ENCODE measurements at places on chromosomes 4 and X.
A peak's percentile ranks its signal among the peaks of the same experiment; 100 is the strongest.

- DNase-seq, result peak; percentile 19
- H3K36me3 ChIP-seq, result no peaks in the 10 kb centered on the region
- H3K27me3 ChIP-seq, result no peaks in the 10 kb centered on the region
- no peak overlapping the region for H3K27ac ChIP-seq
- H3K4me1 ChIP-seq, result peaks cover 17% of the 10 kb centered on the region
- H3K4me3 ChIP-seq, result no peak overlapping the region
These were observed 23.1 kb upstream of the TMEM184C start for GRCh38 chr4:147594107-147594506.

DNA sequence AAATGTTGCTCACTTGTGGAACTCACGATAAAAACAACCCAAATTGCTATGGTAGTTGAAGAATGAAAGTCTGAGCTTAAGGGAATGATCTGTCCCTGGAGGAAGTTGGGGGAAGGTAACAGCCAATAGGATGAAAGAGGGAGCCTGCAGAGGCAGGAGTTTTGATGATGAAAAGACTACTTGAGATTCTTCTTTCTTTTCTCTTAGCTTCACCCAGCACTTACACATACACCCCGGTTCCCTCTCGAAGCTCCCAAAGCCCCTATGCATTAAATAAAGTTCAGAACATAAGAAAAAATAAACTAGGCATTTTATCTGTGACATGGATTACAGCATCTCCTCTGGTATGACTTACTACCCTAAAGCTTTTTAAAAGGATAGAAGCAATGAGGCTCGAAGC lies 122.9 kb upstream of the GATB start:
- H3K27ac ChIP-seq, result no peak overlapping the region
- H3K27me3 ChIP-seq, result peaks cover 5% of the 10 kb centered on the region
- no peaks in the 10 kb centered on the region for H3K4me1 ChIP-seq

- no peak overlapping the region for H3K4me3 ChIP-seq
- DNase-seq, result no peak
- no peaks in the 10 kb centered on the region for H3K4me1 ChIP-seq
- H3K27me3 ChIP-seq, result no peaks in the 10 kb centered on the region
- H3K27ac ChIP-seq, result no peak overlapping the region
These were observed 185.5 kb upstream of the PITX2 start for GRCh38 chr4:110808351-110808878.

- H3K4me3 ChIP-seq, result no peak overlapping the region
- H3K36me3 ChIP-seq, result no peaks in the 10 kb centered on the region
- peaks cover 56% of the 10 kb centered on the region for H3K27me3 ChIP-seq
- H3K27ac ChIP-seq, result no peak overlapping the region
- no peaks in the 10 kb centered on the region for H3K4me1 ChIP-seq
These were observed 135.1 kb upstream of the ATP6AP2 start for GRCh38 chrX:40445691-40446090.

- H3K4me1 ChIP-seq, result no peaks in the 10 kb centered on the region
- DNase-seq, result no peak
- no peaks in the 10 kb centered on the region for H3K36me3 ChIP-seq
- no peak overlapping the region for H3K27ac ChIP-seq
These were observed 8.2 kb downstream of the TEX13C start for GRCh38 chrX:125327891-125328290.

- no peak overlapping the region for H3K27ac ChIP-seq
- H3K4me1 ChIP-seq, result peaks cover 30% of the 10 kb centered on the region
- H3K36me3 ChIP-seq, result no peaks in the 10 kb centered on the region
- peak; percentile 45 for DNase-seq
- H3K27me3 ChIP-seq, result no peaks in the 10 kb centered on the region
- H3K4me3 ChIP-seq, result no peak overlapping the region
These were observed 1.4 kb downstream of the ZNF185 start for GRCh38 chrX:152899111-152899873.

DNA sequence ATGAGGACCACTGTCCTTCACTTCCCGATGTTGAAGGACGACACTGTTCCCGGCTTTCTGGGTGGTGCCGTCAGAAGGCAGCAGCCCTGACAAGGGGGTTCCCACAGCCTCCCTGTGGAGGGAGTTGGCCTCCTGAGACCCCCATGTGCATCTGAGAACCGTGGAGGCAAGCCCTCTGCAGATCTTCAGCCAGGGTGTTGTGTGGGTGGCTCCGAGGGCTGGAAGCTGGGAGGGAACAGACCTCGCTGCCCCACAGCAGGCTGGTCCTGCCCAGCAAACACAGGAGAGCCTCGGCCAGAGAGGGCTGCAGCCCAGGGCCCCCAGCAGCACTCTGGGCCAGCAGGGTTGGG lies 16.2 kb downstream of the DGKQ start:
- no peaks in the 10 kb centered on the region for H3K4me1 ChIP-seq
- no peak overlapping the region for H3K27ac ChIP-seq
- no peaks in the 10 kb centered on the region for H3K27me3 ChIP-seq
- H3K4me3 ChIP-seq, result no peak overlapping the region
- DNase-seq, result no peak

GRCh38 chr4:182748283-182748682 lies 168.9 kb downstream of the DCTD start:
- DNase-seq, result no peak
- H3K36me3 ChIP-seq, result no peaks in the 10 kb centered on the region
- H3K27ac ChIP-seq, result no peak overlapping the region

- no peaks in the 10 kb centered on the region for H3K27me3 ChIP-seq
- no peak for DNase-seq
- H3K27ac ChIP-seq, result no peak overlapping the region
- H3K4me1 ChIP-seq, result peaks cover 8% of the 10 kb centered on the region
These were observed 13.7 kb upstream of the AREG start for GRCh38 chr4:74431113-74431826.

DNA sequence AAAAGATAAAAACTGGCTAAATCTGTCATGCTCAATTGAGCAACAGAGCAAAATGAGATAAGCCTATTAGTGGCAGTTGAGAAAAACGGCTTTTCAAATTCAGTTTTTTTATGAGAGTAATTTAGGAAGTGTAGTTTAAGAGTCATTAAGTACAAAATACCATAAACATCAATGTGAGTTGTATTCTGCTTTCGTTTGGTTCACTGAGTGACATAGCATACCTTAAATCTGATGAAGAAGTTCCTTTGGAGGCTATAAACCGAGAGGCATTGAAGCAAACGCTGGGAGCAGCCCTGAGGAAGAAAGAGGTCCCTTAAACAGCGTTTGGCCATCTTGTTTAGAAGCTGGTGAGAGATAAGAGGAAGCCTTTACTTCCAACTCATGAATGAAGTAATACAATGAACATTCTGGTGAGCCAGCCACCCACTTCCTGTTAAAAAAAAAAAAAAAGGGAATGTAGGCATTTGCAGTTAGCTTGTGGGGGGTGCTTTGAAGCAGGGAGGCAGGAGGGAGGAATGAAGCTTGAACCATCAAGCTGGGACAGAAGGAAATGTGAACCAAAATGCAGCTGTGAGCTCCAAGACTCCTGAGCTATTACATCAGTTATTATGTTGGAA lies 132.3 kb downstream of the ZNF330 start:
- peak overlapping the region; percentile 71 for H3K27ac ChIP-seq
- no peak overlapping the region for H3K4me3 ChIP-seq
- peaks cover 15% of the 10 kb centered on the region for H3K4me1 ChIP-seq
- no peak for DNase-seq
- H3K27me3 ChIP-seq, result no peaks in the 10 kb centered on the region
- no peaks in the 10 kb centered on the region for H3K36me3 ChIP-seq

DNA sequence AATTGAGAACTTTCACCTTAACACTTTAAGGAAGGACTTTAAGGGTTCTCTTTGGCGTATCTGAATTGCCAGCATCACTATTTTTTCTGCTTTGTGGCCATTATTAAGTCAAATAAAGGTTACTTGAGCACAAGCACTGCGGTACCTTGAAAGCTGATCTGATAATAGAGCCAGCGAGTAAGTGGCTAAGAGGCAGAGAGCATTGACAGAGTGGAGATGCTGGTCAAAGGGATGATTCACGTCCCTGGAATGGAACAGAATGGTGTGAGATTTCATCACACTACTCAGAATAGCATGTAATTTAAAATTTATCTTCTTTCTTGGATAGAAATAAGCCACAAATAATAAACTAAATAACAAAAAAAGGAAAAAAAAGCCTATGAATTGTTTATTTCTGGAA lies 57.1 kb upstream of the NPFFR2 start:
- no peaks in the 10 kb centered on the region for H3K4me1 ChIP-seq
- H3K27me3 ChIP-seq, result no peaks in the 10 kb centered on the region
- no peak for DNase-seq
- H3K36me3 ChIP-seq, result no peaks in the 10 kb centered on the region
- no peak overlapping the region for H3K4me3 ChIP-seq

- H3K4me1 ChIP-seq, result no peaks in the 10 kb centered on the region
- H3K36me3 ChIP-seq, result no peaks in the 10 kb centered on the region
- H3K4me3 ChIP-seq, result no peak overlapping the region
- no peak overlapping the region for H3K27ac ChIP-seq
- no peak for DNase-seq
These were observed 105.8 kb downstream of the FAT4 start for GRCh38 chr4:125420526-125420925.

GRCh38 chr4:186900984-186901383 lies 177.3 kb upstream of the FAT1 start:
- no peak for DNase-seq
- H3K36me3 ChIP-seq, result no peaks in the 10 kb centered on the region
- H3K27me3 ChIP-seq, result no peaks in the 10 kb centered on the region
- no peak overlapping the region for H3K4me3 ChIP-seq
- peak overlapping the region; percentile 75 for H3K27ac ChIP-seq

- no peaks in the 10 kb centered on the region for H3K27me3 ChIP-seq
- H3K4me3 ChIP-seq, result no peak overlapping the region
- H3K4me1 ChIP-seq, result no peaks in the 10 kb centered on the region
- H3K36me3 ChIP-seq, result no peaks in the 10 kb centered on the region
- no peak overlapping the region for H3K27ac ChIP-seq
These were observed 148.0 kb upstream of the SLC7A11 start for GRCh38 chr4:138389976-138390685.

GRCh38 chr4:27702730-27703431 lies 842.2 kb downstream of the STIM2 start:
- no peaks in the 10 kb centered on the region for H3K4me1 ChIP-seq
- no peaks in the 10 kb centered on the region for H3K27me3 ChIP-seq
- DNase-seq, result no peak
- H3K36me3 ChIP-seq, result no peaks in the 10 kb centered on the region

GRCh38 chrX:7614616-7615015 lies 228.4 kb upstream of the VCX start:
- H3K4me3 ChIP-seq, result no peak overlapping the region
- H3K27ac ChIP-seq, result no peak overlapping the region
- no peaks in the 10 kb centered on the region for H3K36me3 ChIP-seq

DNA sequence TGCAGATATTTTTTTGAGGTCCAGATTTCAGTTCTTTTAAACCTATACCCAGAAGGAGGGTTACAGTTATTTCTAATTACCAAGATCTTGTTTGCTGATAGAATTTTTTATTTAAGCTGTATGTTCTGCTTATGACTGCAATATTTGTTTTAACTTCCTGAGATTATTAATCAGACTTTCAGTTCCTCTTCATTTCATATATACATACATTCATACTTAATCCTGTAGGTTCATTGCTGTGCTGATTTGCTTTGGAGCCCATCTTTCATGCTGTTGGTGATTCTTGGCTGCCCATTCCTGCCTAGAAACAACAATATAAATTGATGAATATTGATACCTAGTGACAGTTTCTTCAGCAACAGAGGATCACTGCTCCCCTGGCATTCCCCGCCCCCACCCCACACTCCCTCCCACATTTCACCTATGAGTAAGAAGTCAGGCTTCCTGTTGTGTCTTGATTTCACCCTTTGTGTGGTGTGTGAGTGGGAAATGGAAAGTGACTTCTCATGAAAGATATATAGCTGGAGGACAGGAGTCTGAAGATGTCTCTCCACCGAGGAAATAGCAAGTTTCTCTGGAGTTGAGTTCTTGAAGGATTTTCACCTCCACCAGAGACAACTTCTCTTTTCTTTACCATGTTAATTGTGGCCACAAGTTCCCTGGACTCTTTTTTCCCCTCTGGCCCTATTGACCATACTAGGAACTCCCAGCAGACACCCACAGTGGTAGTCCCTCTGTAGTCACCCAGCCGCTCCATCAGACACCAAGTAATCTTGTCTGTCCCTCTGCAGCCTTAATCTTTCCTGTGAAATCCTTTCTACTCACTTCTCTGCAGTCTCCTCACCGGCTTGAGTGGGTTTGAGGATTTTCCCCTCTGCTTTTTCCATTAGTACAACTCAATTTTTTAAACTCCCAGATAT lies 118.4 kb downstream of the ASB9 start:
- no peak overlapping the region for H3K4me3 ChIP-seq
- H3K36me3 ChIP-seq, result no peaks in the 10 kb centered on the region
- H3K27ac ChIP-seq, result no peak overlapping the region
